ENCODE measurements at places on chromosomes 12 and 14.

DNA sequence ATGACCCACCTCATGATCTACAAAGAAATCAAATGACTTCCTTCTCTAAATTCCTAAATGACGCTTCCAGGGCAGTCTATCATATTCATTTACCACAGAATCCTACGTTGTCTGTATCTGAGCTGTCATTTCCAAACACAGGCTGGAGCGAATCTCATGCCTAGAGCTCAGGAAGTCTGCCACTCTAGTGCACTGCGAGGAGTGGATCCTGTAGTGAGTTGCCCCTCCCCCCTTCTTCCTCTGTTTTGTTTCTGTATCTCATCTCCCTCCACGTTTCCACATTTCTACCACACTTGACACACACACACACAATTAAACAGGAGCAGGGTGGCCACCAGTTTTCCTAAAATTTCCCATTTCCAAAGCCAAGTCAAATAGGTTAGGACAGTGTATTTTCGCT, 415.4 kb upstream of the PRICKLE1 start:
- no peak for DNase-seq

GRCh38 chr14:29390081-29390832, 537.4 kb downstream of the PRKD1 start:
- peak; percentile 78 for DNase-seq

GRCh38 chr12:88437226-88437625, 143.0 kb downstream of the KITLG start:
- no peak for DNase-seq

DNA sequence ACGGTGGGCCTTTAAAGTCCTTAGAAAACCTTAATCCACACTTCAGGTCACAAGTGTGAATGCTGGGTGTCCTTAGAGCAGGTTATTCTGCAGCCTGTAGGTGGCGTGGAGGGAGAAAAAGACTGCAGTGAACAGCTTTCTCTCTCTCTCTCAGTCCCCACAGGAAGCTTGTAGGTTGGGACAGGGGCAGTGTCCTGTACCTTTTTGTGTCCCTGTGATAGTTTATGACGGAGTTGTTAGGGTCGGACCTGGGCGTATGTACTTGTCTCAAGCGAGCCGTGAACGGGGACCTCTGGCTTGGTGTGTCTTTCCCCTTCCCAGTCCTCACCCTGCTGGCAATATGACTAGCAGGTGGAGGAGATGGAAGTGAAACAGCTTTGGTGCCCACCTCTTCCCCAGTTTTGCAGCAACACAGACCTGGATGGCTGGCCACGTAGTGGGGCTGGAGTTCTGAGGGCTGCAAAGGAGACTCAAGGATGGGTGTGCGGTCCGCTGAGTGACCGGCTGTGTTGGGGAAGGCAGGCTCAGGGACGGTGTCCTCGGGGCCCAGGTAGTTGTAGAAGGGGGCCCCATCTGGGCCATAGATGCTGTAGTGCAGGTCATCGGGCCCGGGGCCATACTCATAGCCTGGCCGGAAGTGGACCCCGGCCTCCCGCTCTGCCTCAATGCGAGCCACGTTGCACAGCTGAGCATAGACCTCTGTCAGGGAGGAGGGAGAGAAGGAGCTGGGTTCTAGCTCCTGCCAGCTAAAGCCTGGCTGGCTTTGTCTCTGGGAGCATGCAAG, 8.9 kb downstream of the ISCA2 start:
- DNase-seq: no peak

- DNase-seq: no peak
Observed at GRCh38 chr12:130104571-130105106, 57.6 kb upstream of the FZD10 start.

GRCh38 chr12:51954561-51955361, 3.3 kb downstream of the ACVR1B start:
- no peak for DNase-seq

DNA sequence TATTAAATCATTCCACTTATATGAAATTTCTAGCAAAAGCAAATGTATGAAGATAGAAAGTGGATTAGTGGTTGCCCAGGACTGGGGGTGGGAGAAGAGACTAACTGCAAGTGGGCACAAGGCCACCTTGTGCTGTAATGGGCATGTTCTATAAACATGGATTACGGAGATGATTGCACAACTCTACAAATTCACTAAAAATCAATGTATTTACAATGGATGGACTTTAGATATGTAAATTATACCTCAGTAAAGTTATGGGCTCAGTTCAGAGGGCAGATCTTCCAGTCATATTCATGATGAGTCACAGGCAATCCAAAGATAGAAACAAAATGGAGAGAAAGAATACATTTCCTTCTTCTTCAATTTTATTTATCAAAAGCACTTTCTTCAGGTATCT, 173.9 kb downstream of the NDUFA12 start:
- DNase-seq: no peak

GRCh38 chr14:104897330-104898194, 27.1 kb upstream of the PLD4 start:
- no peak for DNase-seq

GRCh38 chr12:88245905-88246304, 103.8 kb downstream of the TMTC3 start:
- no peak for DNase-seq

- no peak for DNase-seq
Observed at GRCh38 chr14:63918411-63918810, 65.6 kb downstream of the SYNE2 start.

GRCh38 chr12:15644700-15645099, 144.5 kb downstream of the EPS8 start:
- DNase-seq: no peak

GRCh38 chr12:44748950-44749468, 127.1 kb downstream of the NELL2 start:
- peak; percentile 45 for DNase-seq

- no peak for DNase-seq
Observed at GRCh38 chr14:81066672-81067071, 111.3 kb downstream of the TSHR start.

DNA sequence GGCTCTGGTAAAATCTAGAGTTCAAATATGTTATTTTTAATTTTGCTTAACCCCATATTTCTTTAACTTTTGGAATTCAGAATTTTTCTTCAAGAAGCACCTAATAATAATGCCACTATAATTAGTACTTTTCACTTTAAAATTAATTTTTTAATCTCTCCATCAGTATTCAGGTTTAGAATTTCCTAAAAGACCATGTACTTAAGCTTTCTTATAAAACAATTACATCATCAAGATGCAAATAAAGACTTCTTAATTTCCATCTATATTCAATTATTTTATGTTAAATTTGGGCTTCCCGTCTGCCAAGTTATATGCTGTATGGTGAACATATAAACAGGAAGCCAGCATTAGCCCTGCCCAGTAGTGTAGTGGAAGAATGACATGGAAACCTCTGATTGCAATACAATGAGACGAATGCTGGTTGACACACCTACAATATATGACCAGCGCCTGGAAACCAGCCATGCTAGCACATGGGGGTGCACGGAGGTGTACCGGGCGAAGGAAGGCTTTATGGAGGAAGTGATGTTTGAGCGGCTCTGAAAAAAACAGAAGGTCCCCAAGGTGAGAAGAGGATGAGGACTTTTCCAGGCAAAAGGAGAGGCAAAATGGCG, 82.2 kb downstream of the LLPH start:
- no peak for DNase-seq
